ENCODE measurements at places on chromosomes 16 and 17.
A peak's percentile ranks its signal among the peaks of the same experiment; 100 is the strongest.

DNA sequence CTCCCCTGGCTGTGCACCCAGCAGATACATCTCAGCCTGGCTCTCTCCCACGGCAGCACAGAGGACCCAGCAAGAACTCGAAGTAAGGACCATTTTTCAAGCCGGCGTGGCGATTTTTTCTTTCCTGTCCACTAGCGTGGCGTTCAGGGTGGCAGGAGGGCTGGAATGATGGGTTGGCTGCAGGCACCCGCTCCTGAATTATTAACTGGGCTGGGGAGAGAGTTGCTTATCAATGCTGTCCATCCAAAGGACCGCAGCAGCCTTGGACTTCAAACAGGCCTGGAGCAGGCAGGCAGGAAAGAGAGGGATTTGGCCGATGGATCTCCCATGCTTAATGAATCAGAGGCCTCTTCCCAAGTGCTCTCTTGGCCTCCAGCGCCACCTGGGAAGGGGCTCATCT is 7.0 kb downstream of the C16orf82 start:
- no peak for DNase-seq

GRCh38 chr16:81797443-81797842 is 18.4 kb downstream of the PLCG2 start:
- DNase-seq = peak; percentile 84

- no peak for DNase-seq
Observed at GRCh38 chr16:79795556-79795955, 195.0 kb upstream of the MAF start.

- DNase-seq = no peak
Observed at GRCh38 chr17:83028851-83029250, 50.6 kb upstream of the METRNL start.

DNA sequence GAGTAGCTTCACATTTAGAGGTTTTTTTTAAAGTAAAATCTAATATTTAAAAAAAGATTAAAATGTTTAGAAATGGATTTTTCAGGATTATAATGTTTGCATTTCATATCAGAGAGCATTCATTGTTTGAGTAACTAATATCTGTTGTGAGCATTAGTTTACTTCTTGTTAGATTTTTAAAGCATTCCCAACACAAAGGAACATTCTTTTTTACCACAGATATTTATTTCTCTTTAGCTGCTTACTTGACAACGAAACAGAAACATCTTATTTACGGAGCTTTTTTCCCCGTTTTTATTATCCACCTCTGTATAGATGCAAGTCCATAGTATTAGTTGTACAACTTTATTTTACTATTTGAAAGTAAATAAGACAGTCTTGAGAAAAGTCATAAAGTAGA is 53.0 kb downstream of the NFAT5 start:
- no peak for DNase-seq

- DNase-seq = peak; percentile 53
Observed at GRCh38 chr16:27374221-27374803, 27.7 kb upstream of the IL21R start.

GRCh38 chr17:10793816-10794215 is 10.1 kb downstream of the TMEM238L start:
- no peak for DNase-seq

- DNase-seq = peak; percentile 92
Observed at GRCh38 chr16:50152807-50153595, at the start of gene TENT4B. Gene TENT4B, plus strand, starts transcription at chr16:50153306. Its CDS starts 316 bp downstream, at chr16:50153622.

GRCh38 chr16:78955206-78955605 is 645.3 kb downstream of the MAF start:
- DNase-seq = no peak

- DNase-seq = no peak
Observed at GRCh38 chr16:12675852-12676251, 127.8 kb downstream of the CPPED1 start.

- DNase-seq = no peak
Observed at GRCh38 chr16:68636818-68637217, 8.3 kb upstream of the CDH3 start.

GRCh38 chr17:34443619-34444469 is 80.8 kb upstream of the CCL1 start:
- DNase-seq = peak; percentile 45

DNA sequence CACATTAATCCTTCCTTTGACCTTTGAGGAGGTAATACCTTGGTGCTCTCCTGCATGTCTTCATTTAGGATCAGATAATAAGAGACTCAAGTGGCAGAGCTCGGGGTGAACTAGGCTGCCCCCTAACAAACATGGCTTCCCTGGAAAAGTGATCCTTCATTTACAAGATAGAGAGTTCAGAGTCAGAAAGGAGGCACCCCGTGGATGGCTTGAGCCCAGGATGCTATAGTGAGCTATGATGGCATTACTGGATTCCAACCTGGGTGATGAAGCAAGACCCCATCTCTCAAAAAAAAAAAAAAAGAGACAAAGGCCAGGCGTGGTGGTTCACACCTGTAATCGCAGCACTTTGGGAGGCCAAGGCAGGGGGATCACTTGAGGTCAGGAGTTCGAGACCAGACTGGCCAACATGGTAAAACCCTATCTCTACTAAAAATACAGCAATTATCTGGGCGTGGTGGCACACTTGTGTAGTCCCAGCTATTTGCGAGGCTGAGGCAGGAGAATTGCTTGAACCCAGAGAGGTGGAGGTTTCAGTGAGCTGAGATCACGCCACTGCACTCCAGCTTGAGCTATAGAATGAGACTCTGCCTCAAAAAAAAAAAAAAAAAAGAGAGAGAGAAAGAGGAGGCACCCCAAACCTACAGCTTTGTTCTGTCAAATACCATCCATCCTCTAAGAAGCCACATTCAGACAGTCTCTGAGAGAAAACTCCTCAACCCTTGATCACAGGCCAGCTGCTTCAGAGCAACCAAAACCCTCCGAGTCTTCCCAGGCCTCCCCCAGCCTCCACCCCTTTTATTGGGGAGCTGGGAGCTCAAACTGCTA is 7.4 kb downstream of the FAM117A start:
- no peak for DNase-seq

- peak; percentile 97 for DNase-seq
Observed at GRCh38 chr16:88790312-88791211, 5.5 kb upstream of the PIEZO1 start.

GRCh38 chr17:43040655-43041054 is 15.6 kb downstream of the RND2 start:
- no peak for DNase-seq

GRCh38 chr16:303760-304505 is 21.0 kb downstream of the PDIA2 start:
- peak; percentile 44 for DNase-seq

DNA sequence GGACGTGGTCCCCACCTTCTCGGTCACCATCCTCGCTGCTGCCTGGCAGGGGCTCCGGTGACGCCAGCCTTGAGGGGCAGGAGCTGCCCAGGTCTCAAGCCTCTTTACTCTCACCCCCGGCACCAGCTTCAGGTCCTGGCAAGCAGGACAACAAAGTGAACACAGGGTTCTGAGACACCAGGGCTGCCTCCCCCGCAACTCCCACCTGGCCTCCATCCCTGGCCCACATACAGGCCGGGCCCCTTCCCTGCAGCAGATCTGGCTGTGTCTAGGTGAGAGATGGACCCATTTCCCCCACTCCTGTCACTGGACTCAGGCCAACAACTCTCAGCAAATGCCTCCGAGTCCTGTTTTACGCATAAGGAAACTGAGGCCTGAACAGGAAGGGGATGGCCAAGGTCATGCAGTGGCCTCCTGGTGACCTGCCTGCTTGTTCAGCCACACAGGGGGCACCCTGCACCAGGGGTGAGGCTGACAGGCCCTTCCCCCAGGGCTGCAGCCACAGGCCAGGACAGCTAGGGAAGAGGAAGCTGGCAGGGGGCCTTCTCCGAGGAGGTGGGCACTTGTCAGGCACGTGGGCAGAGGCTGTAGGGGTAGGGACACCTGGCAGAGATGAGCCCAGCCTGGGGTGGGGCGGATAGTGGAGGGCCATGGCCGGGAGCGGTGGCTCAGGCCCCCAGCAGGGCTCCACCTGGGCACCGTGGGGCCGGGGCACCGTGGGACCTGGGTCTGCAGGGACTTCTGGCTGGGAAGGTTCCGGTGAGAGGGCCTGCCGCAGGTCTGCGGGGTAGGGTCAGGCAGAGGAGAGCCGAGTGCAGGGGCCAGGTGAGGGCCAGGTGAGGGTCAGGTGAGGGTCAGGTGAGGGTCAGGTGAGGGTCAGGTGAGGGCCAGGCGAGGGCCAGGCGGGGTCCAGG is 46.7 kb upstream of the PVALEF start:
- no peak for DNase-seq

- no peak for DNase-seq
Observed at GRCh38 chr17:13509527-13509926, 92.2 kb downstream of the HS3ST3A1 start.

GRCh38 chr17:75128694-75129505 is 2.6 kb downstream of the NT5C start:
- DNase-seq = no peak

GRCh38 chr16:73878611-73879010 is 418.0 kb upstream of the PSMD7 start:
- peak; percentile 67 for DNase-seq

DNA sequence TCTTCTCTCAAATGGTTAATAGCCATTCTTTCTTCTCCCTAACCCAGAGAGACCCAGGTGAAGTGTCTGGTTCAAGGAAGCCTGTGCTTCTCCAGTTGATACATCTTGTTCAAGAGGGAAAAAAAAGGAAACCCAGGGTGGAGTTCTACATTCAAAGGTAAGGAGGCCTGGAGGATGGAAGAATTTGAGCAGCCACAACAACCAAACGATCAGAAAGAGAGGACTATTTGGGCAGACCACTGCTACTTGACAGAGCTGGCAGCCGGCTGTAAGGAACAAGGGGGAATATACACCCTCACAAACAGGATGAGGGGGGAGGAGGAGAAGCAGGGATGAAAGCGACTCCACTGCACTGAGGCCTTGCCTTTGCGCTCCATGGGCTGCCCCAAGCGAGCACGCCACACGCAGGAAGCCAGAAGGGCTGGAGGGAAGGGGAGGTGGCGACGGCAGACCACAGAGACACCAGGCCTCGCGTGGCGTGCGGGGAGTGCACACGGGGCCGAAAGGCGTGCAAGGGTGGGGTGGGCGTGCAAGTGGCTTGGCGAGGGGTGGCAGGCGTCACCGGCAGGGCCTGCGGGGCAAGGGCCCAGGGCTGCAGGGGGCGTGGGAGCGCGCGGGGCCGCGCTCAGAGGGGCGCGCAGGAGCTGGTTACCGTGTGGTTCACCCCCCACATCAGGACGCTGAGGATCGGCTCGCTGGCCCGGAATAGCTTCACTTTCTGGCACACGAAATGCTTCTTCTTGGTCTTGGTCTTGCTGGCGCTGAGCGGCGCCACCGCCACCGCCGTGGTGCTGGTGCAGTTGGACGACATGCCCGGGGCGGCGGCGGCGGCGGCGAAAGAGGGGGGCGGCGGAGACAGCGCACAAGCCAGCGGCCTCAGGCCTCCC is 499 bp downstream of the PIP4K2B start:
- peak; percentile 74 for DNase-seq

DNA sequence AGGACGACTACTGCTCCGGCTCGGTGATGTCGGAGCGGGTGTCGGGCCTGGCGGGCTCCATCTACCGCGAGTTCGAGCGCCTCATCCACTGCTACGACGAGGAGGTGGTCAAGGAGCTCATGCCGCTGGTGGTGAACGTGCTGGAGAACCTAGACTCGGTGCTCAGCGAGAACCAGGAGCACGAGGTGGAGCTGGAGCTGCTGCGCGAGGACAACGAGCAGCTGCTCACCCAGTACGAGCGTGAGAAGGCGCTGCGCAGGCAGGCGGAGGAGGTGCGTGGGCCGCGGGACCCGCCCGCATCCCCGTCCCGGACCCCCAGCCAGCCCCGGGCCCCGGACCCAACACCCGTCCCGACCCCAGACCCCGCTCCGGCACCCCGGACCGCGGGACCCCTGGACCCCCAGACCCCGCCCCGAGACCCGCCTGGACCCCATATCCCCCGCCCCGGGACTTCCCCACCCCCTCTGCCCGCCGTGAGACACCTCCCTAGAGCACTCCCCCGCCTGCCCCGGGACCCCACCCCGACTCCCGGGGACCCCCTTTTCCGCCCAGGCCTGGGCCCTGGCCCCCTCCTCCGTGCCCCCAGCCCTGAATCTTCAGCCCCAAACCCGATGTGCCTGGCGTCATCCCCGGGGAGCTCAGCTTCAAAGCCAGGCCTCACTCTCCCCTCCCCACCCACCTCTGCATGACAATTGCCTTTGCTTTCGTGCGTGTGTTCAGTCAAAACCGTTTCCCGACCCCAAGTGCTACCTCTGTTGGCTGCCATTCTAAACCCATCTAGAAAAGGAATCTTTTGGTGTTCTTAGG is 594 bp downstream of the MAPK8IP3 start:
- peak; percentile 48 for DNase-seq

- no peak for DNase-seq
Observed at GRCh38 chr17:11840831-11841230, 156.4 kb downstream of the ZNF18 start.
